Gastroesophageal sphincter (tissue), 4 donors: ENCODE measurements at places on chromosomes 5 and 9. TPM values are rescaled to one million over a fixed set of nuclear protein-coding genes. Genes with fewer than 3 reads are reported as not detected.

- ATAC-seq = peak; percentile 92
Observed at GRCh38 chr9:16191691-16192402, 639.0 kb downstream of the CCDC171 start.

GRCh38 chr5:38532165-38532669 lies 24.2 kb downstream of the LIFR start:
- no peak for ATAC-seq

NUDT2 gene
- 40.9 TPM for total RNA-seq

DNA sequence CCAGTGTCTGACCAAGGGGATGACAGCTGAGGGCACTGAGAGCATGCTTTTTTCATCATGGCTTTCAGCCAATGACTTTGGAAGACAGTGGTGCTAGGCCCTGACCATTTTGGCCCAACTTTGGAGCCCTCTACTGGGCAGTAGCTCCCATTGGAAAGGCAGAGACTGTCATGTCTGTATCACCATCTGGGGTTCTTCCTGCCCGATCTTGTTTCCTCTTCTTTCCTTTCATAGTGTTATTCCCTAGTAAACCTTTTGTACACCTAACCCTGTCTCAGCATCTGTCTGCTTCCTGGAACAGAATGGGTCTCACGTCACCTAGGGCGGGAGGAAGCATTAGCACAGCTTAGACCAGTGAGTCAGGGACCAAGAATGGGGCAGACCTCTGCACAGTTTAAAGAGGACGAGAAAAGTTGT lies 97.4 kb upstream of the MAST4 start:
- peak; percentile 22 for ATAC-seq

- ATAC-seq = no peak
Observed at GRCh38 chr5:172630482-172630881, 10.6 kb upstream of the NEURL1B start.

- no peak for ATAC-seq
Observed at GRCh38 chr5:78544561-78545201, 103.9 kb downstream of the LHFPL2 start.

GRCh38 chr5:36722900-36723299 lies 116.5 kb downstream of the SLC1A3 start:
- no peak for ATAC-seq

- ATAC-seq = peak; percentile 62
Observed at GRCh38 chr9:134294153-134295071, 31.8 kb upstream of the RXRA start.

- peak; percentile 22 for ATAC-seq
Observed at GRCh38 chr9:4689687-4690104, 10.3 kb downstream of the CDC37L1 start.

DNA sequence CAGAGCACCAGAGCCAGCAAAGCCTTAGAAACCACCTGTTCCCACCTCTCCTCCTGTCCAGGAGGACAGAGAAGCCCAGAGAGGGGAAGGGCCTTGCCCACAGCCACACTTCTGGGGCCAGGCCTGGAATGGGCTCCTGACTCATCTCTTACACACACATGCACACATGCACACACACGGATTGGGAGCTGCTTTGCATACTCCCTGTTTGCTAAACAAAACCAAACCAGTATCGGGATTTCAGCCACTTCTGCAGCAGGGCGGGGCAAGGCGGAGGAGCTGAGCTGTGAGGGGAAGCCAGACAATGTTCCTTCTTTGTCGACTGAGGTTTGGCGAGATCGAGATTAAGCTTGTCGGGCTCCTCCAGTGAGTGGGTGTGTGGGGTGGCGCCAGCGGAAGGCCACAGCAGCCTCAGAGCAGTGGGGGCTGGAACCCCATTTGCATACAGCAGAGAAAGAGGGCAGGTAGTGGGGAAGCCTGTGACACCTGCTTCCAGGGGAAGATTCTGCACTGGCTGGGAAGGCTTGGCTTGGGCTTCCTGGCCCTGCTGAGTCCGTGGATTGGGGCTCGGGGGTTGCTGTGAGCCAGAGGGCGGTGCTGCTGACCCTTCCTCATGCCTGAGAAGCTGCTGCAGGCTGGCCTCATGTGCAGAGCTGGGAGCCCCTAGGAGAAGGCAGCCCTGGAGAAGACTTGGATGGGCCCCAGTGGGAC lies 16.1 kb downstream of the GFI1B start:
- no peak for ATAC-seq

GRCh38 chr9:108727580-108728111 lies 128.1 kb downstream of the ACTL7B start:
- ATAC-seq = peak; percentile 34

DNA sequence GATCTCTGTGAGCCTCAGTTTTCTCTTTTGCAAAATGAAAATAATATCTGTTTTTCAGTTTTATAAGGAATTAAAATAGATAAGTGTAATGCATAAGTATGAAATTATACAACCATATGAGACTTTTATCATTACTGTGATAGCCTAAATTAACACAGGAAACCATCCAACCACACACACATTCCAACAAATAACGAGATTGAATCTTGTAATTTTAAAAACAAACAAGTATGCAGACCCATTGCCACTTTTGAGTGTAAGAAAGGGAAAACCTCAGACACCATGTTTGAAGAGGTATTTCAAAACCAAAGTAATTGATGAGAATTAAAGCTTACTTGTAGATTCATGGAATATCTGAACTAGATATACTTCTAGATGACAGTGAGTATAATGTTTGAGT lies 32.0 kb downstream of the XRCC4 start:
- no peak for ATAC-seq

C1QTNF3 gene
- total RNA-seq = 8.2 TPM

CTXN3 gene
- total RNA-seq = not detected

GRCh38 chr9:33524306-33524947 lies 376 bp downstream of the ANKRD18B start:
- ATAC-seq = no peak

GRCh38 chr5:100746730-100747129 lies 156.4 kb downstream of the ST8SIA4 start:
- ATAC-seq = no peak

DNA sequence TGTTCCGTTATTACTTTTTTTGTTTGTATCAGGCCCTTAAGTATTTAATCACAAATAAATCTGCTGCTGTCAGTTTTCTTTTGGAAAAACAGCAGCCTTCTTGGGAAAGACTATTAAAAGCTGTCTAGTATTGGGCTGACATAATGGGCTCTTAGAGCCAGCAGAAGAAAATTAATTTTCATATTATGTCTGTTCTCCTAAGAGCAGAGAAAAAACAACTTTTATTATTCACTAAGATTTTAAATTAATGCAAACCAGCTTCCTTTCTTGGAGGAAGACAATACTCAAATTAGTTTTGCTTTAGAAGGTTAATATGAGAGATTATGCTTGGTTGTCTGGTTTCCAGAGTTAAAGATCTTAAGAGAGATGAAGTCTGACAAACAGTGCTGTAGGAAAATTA lies 30.6 kb upstream of the GARNL3 start:
- ATAC-seq = no peak

DNA sequence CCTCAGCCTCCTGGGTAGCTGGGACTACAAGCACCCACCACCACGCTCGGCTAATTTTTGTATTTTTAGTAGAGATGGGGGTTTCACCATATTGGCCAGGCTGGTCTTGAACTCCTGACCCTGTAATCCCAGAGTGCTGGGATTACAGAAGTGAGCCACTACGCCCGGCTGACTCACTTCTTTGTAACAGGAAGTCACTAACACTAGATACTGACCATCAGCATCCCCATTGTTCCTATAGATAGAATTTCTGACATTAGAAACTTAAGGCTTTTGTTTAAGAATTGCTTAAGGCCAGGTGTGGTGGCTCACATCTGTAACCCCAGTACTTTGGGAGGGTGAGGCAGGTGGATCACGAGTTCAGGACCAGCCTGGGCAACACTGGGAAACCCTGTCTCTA lies 42.2 kb downstream of the LEAP2 start:
- ATAC-seq = no peak

GRCh38 chr9:127776195-127776923 lies 2.1 kb downstream of the SH2D3C start:
- ATAC-seq = no peak

KCNT1 gene
- total RNA-seq = not detected

LRRTM2 gene
- total RNA-seq = 0.16 TPM

DNA sequence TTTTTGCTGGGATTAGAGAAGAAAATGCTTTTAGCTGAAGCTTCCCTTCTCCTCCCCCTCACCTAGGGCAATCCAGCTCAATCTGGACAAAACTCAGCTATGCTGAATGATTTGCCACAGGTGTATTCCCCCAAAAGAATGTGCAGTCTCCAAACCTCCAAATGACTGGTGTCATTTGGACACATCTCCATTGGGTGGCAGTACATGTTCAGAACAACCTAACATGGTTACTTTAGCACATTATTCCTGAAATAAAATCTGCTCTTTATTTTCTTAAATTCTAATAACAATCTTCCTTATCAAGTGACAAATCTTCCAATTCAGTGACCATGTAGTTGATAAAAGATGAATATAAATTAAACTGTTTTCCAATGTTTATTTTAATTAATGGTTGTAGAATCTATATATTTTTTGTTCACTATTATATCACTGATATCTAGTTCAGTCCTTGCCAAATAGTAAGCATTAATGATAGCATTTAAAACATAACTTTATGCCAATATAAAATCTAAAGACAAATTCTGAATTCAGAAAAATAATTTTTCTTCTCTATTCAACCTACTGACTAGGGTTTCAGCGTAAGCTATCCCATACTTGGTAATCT lies 61.3 kb upstream of the MOCS2 start:
- ATAC-seq = no peak

MGAT4B gene
- total RNA-seq = 42.5 TPM

- ATAC-seq = peak; percentile 44
Observed at GRCh38 chr5:172452398-172453205, 1.7 kb downstream of the SH3PXD2B start.

RASEF gene
- total RNA-seq = 0.31 TPM

GMCL2 gene
- total RNA-seq = not detected

DNA sequence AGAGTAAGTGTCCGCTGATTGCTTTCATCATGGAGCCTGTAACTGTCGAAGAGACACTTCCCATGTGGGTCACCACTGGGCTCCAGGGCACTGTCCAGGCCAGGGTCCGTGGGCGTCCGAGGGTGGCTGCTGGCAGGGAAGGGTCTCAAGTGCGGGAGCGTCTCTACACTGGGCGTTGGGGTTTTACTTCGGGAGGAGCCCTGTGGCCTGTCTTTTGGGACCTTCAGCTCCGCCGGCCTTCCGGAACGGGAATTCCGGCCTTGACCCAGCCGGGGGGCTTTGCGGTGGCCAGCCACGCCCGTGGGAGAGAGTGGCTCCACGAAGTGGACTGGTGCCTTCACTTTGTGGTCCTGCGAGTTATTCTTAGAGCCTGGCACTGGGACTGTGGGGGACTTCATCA lies 86.2 kb downstream of the CAMSAP1 start:
- ATAC-seq = no peak

RBM22 gene
- total RNA-seq = 24.3 TPM

PCDHB11 gene
- 2.9 TPM for total RNA-seq

GRCh38 chr9:136075134-136075841 lies 19.8 kb downstream of the NACC2 start:
- ATAC-seq = no peak

- no peak for ATAC-seq
Observed at GRCh38 chr9:102049586-102050246, 311.3 kb upstream of the GRIN3A start.
